ENCODE measurements at places on chromosomes 3 and 15. TPM values are rescaled to one million over a fixed set of nuclear protein-coding genes. Genes with fewer than 3 reads are reported as not detected.
A peak's percentile ranks its signal among the peaks of the same experiment; 100 is the strongest.

The GPR171 gene
- total RNA-seq: not detected

- DNase-seq: no peak
These were observed 439 bp downstream of the CTXND1 start for GRCh38 chr15:80251428-80252120.

DNA sequence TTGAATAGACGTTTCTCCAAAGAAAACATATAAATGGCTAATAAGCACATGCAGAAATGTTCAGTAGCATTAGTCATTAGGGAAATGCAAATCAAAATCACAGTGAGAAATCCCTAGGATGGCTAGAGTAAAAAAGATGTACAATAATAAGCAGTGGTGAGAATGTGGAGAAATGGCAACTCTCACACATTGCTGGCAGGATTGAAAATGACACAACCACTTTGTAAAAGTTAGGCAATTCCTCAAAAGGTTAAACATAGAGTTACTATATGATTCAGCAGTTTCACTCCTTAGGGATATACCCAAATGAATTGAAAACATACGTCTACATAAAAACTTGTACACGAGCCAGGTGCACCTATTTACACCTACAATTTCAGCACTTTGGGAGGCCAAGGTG, 108.7 kb downstream of the ITPR1 start:
- no peak for DNase-seq

DNA sequence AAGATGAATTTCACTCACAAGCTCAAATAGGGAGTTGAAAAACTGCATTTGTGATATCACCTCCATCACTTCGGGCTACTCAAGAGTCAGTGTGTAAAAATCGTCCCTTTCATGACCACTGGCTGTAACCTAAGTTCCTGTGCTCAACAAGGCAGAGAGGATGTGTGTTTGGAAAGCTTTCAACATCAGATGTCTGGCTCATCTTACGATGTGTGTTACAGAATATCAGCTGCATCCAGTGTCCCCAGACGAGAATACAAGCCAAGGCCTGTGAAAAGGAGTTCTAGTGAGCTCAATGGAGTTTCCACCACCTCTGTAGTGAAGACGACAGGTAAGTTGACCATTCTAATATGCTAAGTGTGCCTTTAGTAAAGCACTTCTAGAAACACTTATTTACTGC, 65.5 kb upstream of the ADAMTSL3 start:
- no peak for DNase-seq

- no peak for DNase-seq
These were observed 6.4 kb upstream of the FAM219B start for GRCh38 chr15:74913041-74913440.

The DAZL gene
- not detected for total RNA-seq

DNA sequence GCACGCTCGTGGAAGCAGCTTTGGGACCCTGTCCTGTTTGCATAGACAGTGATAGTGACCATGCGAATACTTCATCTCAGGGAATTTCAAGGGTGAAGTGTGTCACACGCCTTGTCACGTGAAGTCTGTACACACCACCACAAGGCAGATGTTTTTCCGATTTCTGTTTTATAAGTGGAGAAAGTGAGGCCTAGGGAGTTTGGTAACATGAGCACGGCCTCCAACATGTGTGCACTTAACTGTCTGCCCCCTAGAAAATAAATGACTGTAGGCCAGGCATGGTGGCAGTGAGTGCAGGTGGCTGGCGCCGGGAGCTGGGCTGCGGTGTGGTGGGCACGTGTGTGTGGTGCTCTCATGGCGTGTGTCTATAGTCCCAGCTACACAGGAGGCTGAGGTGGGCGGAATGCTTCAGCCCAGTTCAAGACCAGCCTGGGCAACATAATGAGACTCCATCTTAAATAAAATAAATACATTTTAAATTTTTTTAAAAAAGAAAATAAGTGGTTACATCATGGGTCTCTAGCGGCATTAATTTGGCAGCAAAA, 42.0 kb downstream of the WHAMM start:
- DNase-seq: no peak

The OR5K2 gene
- total RNA-seq: not detected

GRCh38 chr3:54905261-54905888, 22.5 kb downstream of the LRTM1 start:
- DNase-seq: peak; percentile 38

DNA sequence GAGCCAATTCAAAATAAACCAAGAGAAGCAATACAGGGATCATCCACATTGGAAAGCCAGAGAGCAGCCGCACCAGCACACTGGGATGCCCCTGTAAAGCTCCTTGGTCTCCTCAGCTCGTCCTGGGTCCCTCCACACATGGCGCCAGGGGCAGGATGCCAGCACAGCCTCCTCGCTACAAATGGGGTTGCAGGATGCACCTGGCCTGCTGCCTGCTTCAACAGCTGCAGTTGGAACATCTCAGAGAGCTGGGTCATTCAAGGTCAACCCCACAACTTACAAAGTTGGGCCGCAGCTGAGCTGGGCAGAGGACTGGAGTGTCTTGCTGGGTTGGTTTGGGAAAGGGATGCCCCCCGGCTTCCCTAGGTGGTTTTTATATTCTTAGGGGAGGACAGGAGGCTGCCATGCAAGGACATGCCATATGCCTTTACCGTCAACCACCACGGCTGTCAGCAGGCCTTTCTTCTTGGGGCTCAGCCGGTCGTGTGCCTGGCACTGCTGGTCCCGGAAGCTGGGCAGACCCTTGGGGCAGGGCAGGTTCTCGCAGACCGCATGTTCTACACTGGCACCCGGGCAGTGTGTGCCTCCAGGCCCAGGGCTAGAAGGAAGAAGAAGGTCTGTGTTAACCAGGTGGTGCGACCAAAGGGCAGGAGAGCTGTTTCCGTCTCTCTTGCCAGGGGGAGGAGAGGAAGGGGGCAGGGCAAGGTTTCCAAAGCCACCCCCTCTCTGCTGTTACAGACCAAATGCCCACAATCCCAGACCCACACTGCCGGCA, 225.2 kb downstream of the ADAMTS17 start:
- DNase-seq: peak; percentile 85

DNA sequence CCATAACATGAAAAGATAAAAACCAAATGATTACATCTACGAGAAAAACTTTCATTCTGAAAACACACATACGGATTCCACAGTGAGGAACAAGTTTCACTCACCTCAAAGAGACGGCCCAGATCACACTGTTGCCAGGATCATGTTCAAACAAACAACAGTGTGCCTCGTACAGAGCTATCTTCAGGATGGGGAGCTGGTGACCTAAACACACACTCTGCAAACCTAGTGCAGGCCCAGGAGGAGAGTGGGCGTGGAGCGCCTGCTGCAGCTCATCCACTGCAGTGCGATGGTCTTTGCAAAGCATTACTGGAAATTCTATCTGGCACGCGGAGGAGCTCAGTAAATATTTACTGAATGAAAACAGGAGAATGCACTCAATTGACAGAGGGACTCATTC, 38.5 kb downstream of the TAMM41 start:
- DNase-seq: no peak

The WDR5B gene
- 4.7 TPM for total RNA-seq

GRCh38 chr3:126450744-126451143, 24.9 kb downstream of the ZXDC start:
- no peak for DNase-seq

The TM4SF4 gene
- 0.17 TPM for total RNA-seq

The ARHGAP31 gene
- 7.7 TPM for total RNA-seq

The TYRO3 gene
- 9.2 TPM for total RNA-seq

The PLEKHO2 gene
- total RNA-seq: 26.7 TPM

GRCh38 chr3:9135526-9135925, 113.9 kb downstream of the SRGAP3 start:
- no peak for DNase-seq

The MYLK gene
- 75.9 TPM for total RNA-seq

- no peak for DNase-seq
These were observed 29.8 kb downstream of the PPCDC start for GRCh38 chr15:75052972-75053747.

- peak; percentile 86 for DNase-seq
These were observed 288.9 kb upstream of the C2CD4B start for GRCh38 chr15:62453981-62454380.

GRCh38 chr3:106811376-106811775, 565.9 kb upstream of the CCDC54 start:
- DNase-seq: peak; percentile 80

DNA sequence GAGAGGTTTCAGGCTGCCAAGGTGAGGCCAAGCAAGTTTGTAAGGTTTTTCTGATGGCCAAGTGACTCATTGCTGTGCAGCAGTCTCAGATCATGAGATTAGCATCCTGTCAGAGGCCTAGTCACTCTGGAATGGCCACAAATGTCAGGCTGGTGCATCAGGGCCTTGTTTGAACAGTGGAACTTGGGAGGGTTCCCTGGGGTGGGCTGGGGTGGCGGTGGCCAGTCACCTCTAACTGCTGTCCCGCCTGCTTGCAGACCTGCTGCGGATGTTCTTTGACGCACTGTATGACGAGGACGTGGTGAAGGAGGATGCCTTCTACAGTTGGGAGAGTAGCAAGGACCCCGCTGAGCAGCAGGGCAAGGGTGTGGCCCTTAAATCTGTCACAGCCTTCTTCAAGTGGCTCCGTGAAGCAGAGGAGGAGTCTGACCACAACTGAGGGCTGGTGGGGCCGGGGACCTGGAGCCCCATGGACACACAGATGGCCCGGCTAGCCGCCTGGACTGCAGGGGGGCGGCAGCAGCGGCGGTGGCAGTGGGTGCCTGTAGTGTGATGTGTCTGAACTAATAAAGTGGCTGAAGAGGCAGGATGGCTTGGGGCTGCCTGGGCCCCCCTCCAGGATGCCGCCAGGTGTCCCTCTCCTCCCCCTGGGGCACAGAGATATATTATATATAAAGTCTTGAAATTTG, 2.8 kb upstream of the FAM131A start:
- DNase-seq: peak; percentile 66

DNA sequence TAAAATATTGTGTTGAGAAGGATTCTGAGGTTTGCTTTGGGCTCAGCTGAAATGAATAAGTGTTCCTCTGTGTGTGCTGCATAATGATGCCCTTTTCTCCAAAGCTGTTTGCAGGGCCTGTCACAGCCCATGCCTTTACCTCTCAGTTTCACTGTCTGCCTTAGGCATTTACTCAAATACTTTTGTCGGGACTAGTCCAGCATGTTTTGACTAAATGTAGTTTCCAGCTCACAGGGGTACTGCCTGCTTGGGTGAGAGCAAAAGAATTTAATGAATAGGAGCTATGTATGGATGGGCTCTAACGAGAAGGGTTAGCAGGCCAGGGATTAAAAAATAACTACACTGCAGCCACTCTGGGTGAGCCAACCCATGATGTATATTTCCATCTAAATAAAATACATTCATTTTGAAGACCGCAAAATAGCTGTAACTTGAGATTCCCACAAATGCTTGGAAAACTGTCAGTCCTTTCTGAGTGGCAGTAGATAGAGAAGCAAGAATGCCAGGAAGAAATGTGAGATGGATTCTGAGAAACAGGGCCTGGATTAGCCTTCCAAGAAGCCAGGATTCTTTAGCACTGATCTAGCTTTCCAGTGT, 549.2 kb upstream of the TBL1XR1 start:
- no peak for DNase-seq

DNA sequence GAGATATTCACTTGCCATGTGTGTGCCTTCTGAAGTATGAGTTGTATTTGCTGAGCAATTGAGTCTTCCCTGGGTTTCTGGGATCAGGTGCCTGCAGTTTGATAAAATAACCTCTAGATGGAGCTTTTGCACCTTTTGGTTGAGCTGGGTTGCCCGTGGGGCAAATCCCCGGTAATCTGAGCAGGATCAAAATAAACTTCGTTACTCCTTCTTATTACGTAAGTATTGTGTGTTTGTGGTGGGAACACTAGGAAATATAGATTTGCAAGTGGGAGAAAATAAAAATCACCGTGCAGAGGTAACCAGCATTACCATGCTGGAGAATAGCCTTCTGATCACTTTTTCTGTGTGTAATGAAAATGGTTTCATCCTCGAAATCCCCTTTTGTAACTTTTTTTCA, 277.4 kb upstream of the NR2E3 start:
- DNase-seq: peak; percentile 35

DNA sequence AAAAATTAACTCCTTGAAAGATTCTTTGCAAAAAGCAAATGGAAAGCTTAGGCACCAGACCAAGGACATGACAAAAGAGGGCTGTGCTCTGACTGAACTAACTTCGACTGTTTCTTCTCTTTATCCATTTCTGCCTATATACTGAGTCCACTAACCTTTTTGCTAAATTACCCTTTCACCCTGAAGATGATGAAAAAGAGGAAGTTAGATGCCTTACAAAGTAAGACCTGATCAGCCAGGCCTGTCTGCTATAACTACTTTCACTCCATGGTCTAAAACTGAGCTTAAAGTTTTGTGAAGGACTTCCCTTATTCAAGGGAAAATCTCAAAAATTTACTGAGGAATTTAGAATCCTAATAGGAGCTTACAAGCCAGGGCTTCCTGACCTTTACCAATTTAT, 6.2 kb upstream of the IGSF10 start:
- no peak for DNase-seq

DNA sequence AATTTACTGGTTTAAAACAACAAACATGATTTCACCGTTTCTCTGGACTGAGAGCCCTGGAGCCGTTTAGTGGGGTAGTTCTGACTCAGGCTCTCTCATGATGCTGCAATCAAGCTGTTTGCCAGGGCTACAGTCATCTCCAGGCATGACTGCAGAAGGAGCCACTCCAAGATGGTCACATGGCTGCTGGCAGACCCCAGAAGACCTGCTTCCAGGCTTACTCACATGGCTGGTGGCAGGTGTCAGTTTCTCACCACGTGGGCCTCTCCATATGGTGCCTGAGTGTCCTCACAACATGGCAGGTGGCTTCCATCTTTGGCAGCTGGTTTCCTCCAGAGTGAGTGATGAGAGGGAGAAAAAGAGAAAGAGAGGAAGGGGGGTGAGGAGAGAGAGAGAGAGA, 378.3 kb upstream of the RGMA start:
- no peak for DNase-seq

GRCh38 chr3:104347291-104347690, 1019.4 kb upstream of the ALCAM start:
- DNase-seq: no peak

DNA sequence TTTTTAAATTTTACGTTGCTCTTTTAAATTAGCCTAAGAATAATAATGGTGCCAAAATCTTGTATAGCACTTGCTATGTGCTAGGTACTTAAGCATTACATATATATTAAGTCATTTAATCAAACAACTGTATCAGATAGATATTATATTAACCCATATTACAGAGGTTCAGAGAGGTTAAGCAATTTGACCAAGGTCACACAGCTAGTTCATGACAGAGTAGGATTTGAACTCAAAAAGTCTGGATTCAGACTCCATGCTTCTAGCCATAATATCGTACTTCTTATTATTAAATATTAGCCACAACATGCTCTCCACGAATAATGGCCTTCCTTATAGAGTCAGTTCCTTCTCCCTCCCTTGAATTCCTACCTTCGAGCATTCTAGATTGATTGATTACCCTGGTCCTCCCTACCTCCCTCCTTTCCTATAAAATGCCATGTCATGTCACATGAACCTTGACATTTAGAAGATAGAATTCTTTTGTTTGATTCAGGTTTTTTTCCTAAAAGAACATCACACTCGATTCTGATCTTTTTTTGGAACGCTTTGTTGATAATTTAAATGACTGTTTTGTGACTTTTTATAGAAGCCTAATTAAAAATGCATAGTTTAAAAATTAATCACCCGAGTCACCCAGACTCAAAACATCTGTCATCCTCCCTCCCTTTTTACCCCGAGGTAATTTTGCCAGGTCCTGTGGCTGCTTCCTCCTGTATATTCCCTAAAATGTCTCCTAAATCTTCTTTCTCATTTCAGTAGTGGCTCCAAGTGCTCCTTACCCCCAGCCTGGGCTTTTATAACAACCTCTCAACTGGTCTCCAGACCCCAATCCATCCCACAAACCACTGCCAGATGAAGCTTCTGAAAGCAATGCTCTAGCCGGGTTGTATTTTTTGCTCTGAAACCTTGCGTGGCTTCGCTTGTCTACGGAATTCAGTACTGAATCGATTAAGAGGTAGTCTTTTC, 8.5 kb upstream of the PSMD6 start:
- no peak for DNase-seq

- DNase-seq: no peak
These were observed 419.5 kb upstream of the PROK2 start for GRCh38 chr3:72204452-72204851.

Measured in LHCN-M2 (cell line).